ENCODE measurements at places on chromosomes 6 and 20.
A peak's percentile ranks its signal among the peaks of the same experiment; 100 is the strongest.

DNA sequence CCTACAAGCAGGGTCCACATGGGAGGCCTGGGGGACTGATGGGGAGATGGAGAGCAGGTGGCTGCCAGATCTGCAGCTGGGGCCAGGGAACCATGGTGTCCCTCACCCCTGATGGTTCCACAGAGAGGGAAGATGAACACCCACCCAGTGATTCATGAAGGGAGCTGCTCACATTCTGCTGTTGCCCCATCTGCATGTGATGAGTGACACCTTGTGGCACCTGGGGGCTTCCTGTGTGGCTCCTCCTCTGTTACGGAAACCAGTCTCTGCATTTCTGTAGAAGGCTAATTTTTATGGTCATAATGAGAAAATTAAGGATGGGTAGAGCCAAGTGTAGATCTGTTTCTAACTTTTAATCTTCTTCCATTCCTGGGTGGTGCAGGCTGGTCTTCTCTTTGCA, 217.1 kb downstream of the SMOC2 start:
- no peak for DNase-seq
- H3K27me3 ChIP-seq = no peaks in the 10 kb centered on the region
- no peak overlapping the region for H3K4me3 ChIP-seq
- H3K4me1 ChIP-seq = no peaks in the 10 kb centered on the region

DNA sequence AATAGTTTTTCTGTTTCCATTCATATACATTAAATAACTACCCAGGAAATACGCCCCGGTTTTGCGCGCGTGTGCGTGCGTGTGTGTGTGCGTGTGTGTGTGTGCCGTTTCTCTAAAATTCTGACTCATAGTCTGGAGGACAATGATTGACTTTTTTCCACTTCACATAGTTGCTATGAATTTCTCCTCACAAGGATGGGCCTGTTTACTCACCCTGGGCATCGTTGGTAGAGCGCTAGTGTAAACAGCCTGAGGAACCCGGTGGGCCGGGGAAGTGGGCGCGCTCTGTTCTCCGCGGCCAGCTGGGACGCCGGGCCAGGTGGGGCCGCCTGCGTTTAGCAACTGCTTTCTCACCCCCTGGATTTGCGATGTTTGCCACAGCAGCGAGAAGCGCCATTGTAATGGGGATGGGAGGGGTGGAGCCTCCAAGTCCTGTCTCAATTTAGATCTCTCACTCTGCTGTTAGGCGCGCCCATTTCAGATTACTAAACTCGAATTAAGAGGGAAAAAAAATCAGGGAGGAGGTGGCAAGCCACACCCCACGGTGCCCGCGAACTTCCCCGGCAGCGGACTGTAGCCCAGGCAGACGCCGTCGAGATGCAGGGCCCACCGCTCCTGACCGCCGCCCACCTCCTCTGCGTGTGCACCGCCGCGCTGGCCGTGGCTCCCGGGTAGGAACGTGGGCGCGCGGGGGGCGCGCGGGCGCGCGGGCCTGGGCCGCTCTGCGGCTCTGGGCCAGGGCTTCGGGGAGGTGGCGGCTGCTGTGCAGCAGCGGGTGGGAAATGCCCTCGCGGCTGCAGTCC, at the start of gene CD109:
Gene CD109, plus strand, starts transcription at position 585 of the 803 bp plus-strand sequence. Its CDS starts 13 bp downstream, at position 598.
- H3K4me1 ChIP-seq = no peaks in the 10 kb centered on the region
- H3K27ac ChIP-seq = peak within 1 kb of the TSS; percentile 64
- H3K27me3 ChIP-seq = no peaks in the 10 kb centered on the region
- no peak for DNase-seq

DNA sequence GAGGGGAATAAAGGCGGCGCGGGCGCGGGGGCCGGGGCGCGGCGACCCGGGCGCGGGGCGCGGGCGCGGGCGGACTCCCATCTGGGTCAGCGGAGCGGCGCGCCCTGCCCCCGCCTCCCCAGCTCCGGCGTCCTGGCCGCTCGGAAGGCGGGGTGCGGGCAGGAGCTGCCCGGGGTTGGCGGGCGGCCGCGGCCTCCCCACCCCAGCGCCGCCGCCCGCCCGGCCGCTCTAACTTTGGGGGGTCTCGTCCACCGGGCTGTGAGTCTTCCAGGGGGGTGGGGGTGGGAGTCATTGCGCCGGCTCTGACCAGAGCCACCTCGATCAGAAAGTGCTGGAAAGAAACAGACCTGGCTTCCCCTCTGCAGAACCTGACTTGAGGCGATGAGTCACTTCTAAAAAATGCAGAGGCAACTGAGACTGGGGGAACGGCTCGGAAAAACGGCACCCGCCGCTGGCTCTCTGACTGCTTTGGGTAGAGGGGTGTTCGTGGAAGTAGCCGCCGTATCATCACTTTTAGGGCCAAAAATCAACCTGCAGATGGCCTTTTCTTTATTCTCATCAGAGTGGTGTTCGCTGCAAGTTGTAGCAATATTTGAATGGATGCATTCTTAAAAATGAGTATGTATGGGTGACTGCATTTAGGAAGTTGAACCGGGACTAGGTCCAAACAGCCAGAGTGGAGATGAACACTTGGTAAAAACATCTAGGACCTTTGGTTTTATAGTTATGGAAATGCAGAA, 667 bp downstream of the CAP2 start:
- H3K27ac ChIP-seq = peak overlapping the region; percentile 78
- no peaks in the 10 kb centered on the region for H3K4me1 ChIP-seq
- no peak for DNase-seq
- no peaks in the 10 kb centered on the region for H3K36me3 ChIP-seq
- peak overlapping the region; percentile 58 for H3K4me3 ChIP-seq

GRCh38 chr6:53038141-53038540, 27.1 kb upstream of the FBXO9 start:
- no peak for DNase-seq
- H3K36me3 ChIP-seq = peaks cover 20% of the 10 kb centered on the region
- H3K27ac ChIP-seq = no peak overlapping the region
- H3K27me3 ChIP-seq = no peaks in the 10 kb centered on the region
- H3K4me3 ChIP-seq = no peak overlapping the region

DNA sequence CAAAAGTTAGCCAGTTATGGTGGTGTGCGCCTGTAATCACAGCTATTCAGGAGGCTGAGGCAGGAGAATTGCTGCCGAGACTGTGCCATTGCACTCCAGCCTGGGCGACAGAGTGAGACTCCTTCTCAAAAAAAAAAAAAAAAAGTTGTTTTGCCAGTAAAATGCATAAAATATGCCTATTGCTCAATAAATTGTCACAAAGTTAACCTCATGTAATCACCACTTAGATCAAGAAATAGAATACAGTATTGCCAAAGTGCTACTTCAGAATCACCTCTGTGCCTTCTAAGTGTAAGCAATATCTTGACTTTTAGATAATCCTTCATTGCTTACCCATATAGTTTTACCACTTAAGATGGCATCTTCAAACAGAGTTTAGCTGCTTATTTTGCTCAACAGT, 80.7 kb downstream of the TRMT11 start:
- H3K36me3 ChIP-seq = peaks cover 4% of the 10 kb centered on the region
- H3K4me3 ChIP-seq = no peak overlapping the region
- no peaks in the 10 kb centered on the region for H3K4me1 ChIP-seq
- no peaks in the 10 kb centered on the region for H3K27me3 ChIP-seq
- no peak overlapping the region for H3K27ac ChIP-seq

- no peak for DNase-seq
- no peak overlapping the region for H3K4me3 ChIP-seq
- no peaks in the 10 kb centered on the region for H3K36me3 ChIP-seq
Observed at GRCh38 chr6:14276667-14277404, 159.3 kb downstream of the CD83 start.

All from breast epithelium (tissue), 4 donors.